ENCODE measurements at places on chromosomes 1 and 21.

DNA sequence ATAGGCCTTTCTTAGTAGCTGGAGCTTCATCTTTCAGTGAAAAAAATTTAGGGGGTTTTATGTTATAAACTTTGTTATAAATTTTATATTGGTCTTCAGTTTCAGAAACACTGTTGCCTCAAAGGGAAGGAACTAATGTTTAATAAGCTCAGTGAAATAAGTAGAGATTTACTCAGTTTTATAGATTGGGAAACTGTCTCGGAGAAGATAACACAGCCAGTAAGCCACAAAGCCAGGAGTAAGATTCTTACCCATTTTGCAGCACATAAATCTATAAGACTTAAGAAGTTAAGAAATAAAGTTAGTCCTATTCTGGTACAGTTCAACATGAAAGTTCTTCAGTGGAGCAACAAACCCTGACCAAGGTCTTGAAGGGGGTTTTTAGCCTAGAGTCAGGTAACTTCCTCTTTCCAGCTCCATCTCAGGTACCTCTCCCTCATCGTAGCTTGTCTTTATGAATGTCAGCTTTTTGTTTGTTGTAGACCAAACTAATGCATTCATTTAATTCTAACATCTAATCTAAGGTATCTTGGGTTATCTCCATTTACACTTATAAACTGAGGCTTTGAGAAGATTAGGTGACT is 3.3 kb downstream of the KPNA6 start:
- no peak for DNase-seq

DNA sequence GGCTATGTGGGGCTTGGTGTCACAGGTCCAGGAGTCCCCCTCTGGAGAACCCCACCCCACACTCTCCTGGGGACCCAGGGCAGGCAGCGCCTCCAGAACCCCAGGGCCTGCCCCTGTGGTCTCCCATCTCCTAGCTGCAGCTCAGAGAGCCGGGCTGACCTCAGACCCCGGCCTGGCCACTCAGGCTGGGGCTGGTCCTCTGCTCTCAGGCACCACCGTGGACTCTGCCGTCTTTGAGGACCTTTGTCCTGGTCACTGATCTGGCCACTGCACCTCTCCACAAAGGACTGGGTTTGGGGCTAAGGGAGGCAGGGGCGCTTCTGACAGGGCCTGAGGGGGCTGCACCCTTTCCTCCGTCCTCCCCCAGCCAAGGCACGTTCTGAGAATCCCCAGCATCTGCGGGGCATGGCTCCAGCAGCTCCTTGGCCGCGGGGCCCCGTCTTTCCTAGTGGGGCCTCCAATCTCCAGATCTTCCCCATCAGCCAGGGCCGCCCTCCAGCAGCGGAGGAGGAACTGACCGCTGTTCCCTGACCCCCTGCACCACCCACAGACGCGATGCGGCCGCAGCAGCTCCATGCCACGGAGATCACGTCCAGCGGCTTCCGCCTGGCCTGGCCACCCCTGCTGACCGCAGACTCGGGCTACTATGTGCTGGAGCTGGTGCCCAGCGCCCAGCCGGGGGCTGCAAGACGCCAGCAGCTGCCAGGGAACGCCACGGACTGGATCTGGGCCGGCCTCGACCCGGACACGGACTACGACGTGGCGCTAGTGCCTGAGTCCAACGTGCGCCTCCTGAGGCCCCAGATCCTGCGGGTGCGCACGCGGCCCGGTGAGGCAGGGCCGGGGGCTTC is 3.3 kb downstream of the VWA1 start:
- no peak for DNase-seq

DNA sequence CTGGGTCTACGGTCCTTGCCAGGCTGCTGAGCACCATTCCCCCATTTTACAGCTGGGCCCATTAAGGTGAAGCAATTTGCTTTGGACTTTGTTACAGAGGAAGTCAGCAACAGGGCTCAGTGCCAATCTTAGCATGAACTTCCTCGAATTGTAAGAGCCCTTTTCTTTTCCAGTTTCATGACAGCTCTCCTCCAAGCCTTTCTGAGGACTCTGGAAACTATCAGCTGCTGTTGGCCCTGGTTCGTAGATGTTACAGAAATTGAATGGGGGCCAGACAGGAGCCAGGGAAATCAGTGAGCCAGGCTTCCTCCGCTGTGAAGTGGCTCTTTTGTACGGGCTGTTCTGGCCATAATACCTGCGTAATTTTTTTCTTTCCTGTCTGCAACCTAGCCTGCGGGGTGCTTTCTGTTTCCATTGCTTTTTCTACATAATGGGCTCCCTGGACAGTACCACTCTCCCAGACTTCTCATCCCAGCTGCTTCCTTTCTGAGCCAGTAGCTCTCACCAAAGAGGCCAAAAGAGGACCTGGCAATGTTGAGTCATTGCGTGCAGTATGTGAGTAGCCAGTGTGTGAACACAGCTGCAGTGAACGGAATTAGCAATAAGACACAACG is 386.3 kb downstream of the DISC1 start:
- DNase-seq, result peak; percentile 5

GRCh38 chr1:29643281-29643680 is 407.0 kb downstream of the PTPRU start:
- no peak for DNase-seq

DNA sequence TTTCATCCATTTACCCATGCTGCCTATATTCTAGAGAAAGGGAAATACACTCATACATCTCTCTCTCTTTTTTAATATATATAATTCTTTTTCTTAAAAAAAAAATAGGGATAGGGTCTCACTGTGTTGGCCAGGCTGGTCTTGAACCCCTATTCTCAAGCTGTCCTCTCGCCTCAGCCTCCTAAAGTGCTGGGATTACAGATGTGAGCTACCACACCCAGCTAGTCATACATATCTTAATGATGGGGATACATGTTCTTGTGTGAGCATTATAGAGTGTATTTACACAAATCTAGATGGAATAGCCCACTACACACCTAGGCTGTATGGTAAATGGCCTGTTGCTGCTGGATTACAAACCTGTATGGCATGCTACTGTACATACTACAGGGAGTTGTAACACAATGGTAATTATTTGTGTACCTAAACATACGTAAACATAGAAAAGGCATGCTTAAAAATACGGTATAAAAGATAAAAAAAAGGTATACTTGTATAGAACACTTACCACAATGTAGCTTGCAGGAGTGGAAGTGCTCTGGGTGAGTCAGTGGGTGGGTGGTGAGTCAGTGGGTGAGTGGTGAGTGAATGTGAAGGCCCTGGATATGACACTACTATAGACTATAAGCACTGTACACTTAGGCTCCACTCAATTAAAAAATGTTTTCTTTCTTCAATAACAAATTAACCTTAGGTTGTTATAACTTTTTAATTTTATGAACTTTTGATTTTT is 72.9 kb downstream of the IVNS1ABP start:
- peak; percentile 92 for DNase-seq

- peak; percentile 62 for DNase-seq
Observed at GRCh38 chr1:46342084-46342656, 1.6 kb downstream of the NSUN4 start.

- no peak for DNase-seq
Observed at GRCh38 chr1:183922197-183922596, 115.3 kb downstream of the COLGALT2 start.

- peak; percentile 28 for DNase-seq
Observed at GRCh38 chr1:54516249-54516920, 31.6 kb upstream of the ACOT11 start.

GRCh38 chr1:39690794-39691382 is 345 bp downstream of the HPCAL4 start:
- DNase-seq, result no peak

- no peak for DNase-seq
Observed at GRCh38 chr1:20070357-20070756, 363 bp downstream of the PLA2G5 start.

DNA sequence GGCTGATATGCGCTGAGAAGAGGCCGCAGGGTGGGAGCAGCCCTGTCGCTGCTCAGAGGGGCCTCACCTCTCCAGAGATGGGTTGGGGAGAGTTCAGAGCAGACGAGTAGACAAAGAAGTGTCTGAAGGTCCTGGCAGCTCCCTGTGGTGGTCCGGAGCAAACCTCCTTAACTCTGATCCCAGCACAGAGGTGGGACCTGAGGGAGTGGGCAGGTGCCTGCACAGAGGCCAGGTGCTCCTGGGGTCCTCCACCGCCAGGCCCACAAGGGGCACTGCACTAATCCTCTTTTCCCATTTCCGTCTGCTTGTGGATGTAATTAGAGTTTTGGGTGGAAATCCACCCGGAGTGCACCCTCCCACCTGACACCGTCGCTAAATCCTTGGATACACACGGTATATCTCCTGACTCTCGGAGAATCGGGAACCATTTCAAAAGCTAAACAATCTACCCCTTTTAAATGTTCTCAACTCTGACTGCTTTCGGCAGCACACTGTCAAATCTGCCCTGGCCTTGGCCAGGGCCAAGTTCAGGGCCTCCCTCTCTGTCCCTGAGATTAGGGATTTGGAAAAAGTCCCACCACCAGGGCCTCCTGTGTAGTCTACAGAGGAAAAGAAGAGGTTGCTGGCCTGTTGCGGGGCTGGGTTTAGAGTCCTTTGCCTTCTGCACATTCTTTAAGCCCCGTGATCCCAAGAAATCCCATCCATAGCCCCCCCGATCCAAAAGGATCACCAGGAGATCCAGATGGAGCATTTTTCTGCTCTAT is 22.4 kb downstream of the CASZ1 start:
- DNase-seq, result no peak

DNA sequence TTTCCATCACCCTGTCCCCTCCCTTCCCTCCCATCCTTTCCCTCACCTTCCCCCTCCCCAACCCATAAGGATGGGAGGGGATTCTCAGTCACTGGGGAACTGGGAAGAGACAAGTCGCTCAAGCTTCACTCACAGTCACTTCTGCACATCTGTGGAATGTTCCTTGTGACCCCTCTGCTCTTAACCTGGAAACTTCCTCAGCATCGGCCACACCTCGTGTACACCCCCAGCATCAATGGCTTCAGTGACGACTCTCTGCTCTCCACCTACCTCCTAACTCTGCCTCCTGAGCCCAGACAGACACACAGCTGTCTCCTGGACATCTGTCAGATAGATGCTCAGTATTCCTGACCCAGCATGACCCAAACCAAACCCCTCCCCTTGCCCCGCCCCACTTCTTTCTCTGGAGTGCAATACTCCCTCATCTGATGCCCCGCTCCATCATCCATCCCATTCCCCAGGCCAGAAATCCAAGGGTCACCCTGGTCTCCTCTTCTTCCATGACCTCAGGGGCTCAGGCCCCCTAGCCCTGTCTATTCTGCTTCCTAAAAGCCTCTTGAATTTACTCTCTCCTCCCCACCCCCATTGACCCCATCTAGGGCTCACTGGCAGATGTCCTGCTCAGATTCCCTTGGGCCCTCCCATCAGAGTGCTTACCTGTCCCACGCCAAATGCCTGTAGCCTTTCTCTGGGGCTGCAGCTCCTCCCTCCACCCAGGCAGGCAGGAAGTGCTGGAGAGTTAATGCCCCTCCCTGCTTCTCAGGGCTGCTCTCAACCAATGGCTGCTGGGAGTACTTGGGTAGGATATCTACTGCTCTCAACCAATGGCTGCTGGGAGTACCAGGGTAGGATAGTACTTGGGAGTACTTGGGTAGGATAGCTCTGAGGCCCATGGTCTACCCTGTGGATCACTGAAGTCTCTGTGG is 83.1 kb upstream of the CSF3R start:
- no peak for DNase-seq

GRCh38 chr1:219790834-219791615 is 137.3 kb downstream of the SLC30A10 start:
- DNase-seq, result no peak

DNA sequence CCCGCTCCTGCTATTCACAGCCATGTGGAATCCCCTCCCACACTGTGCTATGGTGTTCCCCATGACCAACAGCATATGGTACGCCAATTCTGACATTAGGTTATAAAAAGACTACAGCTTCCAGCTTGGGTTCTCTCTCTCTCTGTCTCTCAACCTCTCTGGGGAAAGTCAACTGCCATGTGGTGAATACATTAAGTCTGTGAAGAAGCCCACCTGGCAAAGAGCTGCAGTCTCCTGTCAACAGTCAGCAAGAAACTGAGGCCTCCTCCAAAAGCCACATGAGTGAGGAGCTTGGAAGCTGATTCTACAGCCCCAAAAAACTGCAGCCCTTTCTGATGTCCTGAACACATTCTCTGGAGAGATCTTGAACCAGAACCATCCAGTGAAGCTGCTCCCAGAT is 25.0 kb upstream of the LRRC38 start:
- no peak for DNase-seq

DNA sequence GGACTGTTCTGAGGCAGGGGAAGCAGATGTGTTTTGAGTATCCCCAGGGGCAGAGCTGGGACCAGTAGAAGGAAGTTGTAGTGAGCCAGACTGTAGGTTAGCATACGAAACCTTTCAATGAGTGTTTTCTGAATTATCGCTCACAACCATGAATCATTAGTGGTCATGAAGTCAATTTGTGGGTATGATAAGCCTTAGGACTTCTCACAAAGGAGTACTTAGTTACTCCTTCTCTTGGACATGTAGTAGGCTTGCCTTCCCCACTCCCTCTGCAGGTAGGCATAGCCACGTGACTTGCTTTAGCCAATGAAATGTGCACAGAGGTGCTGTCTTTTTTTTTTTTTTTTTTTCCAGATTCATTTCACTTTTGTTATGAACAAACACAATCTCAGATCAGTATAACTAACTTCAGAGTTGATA is 23.9 kb upstream of the FAAH start:
- peak; percentile 37 for DNase-seq

DNA sequence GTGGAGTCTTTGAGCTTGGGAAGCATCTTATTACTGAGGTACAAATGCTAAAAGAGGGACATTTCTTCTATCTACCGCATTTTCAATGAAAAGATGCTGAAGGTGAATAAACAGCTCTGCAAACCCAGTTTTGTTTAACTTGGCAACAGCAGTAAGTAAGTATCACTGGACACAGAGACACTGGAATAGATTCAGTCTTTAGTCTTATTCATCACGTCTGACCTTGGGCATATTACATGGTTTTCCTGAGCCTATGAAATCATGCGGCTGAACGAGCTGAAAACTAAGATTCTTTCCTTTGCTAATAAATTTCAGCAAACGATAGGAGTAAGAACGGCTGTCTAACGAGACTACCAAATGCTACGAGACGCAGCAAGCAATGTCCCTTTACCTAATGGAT is 207.4 kb downstream of the GABPA start:
- no peak for DNase-seq

- DNase-seq, result no peak
Observed at GRCh38 chr1:156591181-156591431, 470 bp upstream of the NAXE start.

DNA sequence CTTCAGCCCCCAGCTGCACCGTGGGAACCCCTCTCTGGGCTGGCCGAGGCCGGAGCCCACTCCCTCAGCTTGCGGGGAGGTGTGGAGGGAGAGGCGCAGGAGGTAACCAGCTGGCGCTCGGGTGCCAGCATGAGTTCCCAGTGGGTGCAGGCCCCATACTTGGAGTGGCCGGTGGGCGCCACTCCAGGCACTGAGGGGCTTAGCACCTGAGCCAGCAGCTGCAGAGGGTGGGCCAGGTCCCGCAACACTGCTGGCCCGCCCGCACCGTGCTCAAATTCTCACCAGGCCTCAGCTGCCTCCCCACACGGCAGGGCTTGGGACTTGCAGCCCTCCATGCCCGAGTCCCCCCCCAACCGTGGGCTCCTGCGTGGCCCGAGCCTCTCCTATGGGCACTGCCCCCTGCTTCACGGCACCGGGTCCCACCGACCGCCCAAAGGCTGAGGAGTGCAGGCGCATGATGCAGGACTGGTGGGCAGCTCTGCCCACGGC is 47.2 kb downstream of the LRRC53 start:
- no peak for DNase-seq
